ENCODE measurements at places on chromosomes 7 and 10. TPM values are rescaled to one million over a fixed set of nuclear protein-coding genes. Genes with fewer than 3 reads are reported as not detected.

DNA sequence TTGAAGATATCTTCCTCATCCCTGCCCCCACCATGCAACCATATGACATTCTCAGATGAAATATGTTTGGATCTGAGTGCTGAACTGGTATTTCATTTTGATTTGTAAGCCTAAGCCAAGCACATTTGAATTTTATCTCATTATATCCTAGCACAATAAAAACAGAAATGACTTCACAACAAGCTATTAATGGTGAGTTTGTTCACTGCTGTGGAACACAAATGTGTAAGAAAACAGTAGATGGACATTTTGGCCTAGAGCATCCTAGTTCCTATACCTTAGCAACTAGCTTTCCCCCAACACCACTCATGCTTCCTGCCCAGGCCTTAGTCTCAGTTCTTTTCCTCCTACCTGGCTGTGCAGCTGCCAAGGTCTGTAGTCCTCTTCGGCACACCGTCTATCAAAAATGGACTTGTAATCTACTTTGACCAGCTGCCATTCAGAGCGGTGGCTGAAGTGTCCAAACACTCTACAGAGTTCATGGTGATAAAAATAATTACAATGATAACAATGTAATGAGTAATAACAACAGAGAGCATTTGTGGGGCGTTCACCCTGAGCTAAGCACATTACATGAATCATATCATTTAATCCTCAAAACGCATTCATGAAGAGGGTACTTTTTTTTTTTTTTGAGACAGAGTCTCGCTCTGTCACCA, 491.9 kb downstream of the SORCS1 start:
- DNase-seq, result no peak

Gene ERVW-1
- polyA plus RNA-seq, result 2.7 TPM

Gene TMEM26
- 9.0 TPM for polyA plus RNA-seq

DNA sequence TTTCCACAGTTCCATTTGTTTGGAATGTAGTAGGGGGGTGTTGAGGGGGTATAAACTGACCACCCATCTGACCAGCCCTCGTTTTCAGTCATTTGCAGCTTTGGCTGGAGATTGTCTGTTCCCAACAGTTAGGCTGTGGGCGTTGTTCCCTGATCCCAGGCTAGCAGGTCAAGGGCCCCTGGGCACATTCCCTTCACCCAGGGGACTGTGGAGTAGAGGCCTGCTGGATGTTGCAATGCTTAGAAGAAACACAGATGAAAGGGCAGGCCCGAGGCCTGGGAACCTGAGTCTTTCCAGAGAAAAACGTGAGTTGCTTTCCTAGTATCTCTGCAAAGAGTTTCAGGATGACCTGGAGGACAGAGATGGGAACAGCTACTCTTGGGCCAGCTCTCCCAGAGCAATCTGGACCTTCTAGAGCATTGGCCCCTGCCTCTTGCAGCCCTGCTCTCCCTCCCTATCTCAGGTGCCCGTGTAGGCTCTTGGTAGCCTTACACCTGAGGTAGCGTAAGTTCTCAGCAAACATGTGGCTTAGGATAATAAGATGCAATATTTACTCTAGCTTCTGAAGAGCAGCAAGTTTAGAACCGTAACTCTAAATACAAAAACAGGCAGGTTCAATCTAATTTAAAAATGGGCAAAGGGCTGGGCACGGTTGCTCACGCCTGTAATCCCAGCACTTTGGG, 99.4 kb upstream of the EFCAB10 start:
- no peak for DNase-seq

DNA sequence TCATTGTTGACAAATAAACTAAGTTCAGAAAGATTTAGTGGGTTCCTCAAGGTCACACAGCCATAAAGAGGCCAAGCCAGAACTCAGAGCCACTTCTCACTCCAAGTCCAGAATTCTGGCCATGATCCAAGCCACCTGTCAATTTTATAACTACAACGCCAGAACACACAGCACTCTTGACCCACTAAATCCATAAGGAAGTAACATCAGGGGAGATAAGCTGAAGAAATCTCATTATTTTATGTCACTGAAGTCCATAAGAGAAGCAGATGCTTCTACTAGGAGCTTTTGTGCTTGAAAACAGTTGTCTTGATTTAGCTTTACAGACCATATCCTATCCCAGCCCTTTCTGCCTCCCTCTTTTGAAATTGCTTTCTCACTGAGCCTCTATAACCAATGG, 15.9 kb downstream of the ADAM12 start:
- no peak for DNase-seq

GRCh38 chr10:4264209-4264865, 479.3 kb upstream of the KLF6 start:
- no peak for DNase-seq

Gene MNX1
- 0.08 TPM for polyA plus RNA-seq

- no peak for DNase-seq
These were observed 601.4 kb downstream of the DNAJB6 start for GRCh38 chr7:157938211-157938610.

DNA sequence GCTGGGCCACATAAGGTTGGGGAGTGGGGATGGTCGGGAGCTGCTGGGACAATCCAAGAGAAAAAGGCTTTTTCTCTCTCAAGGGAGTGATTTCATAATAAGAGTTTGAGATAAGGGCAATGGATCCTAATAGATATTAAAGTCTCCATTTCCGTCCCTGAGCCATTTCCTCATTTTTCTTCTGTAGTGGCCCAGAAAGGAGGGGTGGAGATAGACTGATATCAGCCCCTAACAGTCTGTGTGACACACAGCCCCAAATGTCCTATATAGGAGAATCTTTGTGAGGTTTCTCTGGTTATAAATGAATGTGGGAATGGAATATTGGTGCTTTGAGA, 35.2 kb downstream of the PRSS2 start:
- no peak for DNase-seq

Gene HOXA2
- 13.9 TPM for polyA plus RNA-seq

DNA sequence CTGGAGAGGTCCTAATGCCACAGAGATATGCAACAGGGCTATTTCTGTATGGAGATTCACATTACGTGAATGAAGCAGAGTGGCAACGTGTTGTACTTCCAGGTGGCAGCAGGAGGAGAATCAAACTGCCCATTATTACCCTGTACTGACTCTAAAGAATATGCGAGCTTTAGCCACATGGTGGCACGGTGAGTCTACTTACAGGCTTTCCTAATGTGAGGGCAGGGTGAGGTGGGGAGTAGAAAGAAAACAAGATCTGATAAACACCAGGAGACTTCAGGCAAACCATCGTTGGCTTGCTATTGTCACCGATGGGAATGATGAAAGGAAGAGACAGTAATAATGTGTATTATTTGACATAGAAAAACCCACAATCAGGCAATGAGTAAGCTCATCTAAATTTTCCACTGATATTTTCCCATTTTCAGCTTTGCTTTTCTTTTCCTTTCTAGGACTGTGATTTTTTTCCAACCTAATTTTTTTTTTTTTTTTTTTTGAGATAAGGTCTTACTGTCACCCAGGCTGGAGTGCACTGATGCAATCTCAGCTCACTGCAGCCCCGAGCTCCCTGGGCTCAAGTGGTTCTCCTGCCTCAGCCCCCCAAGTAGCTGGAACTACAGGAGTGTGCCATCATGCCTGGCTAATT, 164.3 kb downstream of the BTAF1 start:
- DNase-seq, result peak; percentile 84

- DNase-seq, result no peak
These were observed 45.6 kb downstream of the FOXL3 start for GRCh38 chr7:335358-336148.

DNA sequence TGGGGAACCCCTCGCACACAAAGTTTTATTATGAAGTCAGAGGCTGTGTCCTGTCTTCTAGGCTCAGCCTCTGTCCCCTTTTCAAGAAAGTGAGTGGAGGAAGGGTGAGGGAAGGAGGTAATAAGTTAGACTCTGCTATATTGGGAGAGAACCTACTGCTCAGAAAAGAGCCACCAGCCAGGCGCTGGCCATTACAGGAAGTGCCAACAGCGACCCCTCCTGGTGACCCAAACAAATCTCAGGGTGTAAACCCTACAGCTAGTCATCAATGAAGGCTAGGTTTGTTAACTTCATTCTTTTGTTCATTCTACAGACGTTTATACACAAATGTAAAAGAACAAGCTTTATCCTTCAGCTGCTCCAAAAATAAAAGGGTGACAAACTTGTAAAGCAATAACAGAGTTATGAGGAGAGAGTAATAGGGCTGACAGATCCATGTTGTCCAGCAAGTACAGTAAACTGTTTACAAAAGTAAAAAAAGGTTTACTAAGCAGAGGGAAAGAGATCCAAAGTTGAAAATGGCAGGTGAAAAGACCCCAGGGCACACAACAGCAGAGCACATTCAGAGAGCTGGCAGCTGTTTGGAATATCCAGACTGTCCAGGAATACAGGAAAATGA, 82.7 kb downstream of the FAM204A start:
- DNase-seq, result no peak

Gene CYP2W1
- 2.1 TPM for polyA plus RNA-seq

- DNase-seq, result no peak
These were observed 7.3 kb downstream of the SEPHS1 start for GRCh38 chr10:13340626-13341376.

Gene OR2A12
- 0.05 TPM for polyA plus RNA-seq

DNA sequence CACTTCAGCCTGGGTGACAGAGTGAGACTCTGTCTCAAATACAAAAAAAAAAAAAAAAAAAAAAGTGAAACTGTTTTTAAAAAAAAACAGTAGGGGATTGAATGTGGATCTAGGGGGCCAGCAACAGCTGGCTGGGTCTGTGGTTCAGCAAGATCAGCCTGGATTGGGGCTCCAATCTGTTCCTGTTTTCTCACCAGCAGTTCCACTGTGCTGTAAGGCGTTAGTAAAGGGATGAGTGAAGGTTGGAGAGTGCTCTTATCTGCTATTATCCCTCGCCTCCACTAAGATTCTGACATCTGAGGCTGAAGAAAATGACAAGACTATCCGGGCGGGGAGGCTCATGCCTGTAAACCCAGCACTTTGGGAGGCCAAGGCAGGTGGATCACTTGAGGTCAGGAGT, 41.6 kb upstream of the GTF2IRD1 start:
- no peak for DNase-seq

Gene TRIM50
- polyA plus RNA-seq, result 0.32 TPM

Gene ATOH7
- polyA plus RNA-seq, result 1.7 TPM

GRCh38 chr7:155017834-155018233, 14.9 kb upstream of the PAXIP1 start:
- no peak for DNase-seq

- no peak for DNase-seq
These were observed 41.7 kb downstream of the AKR1E2 start for GRCh38 chr10:4867520-4868356.

GRCh38 chr10:23505797-23506465, 67.1 kb downstream of the OTUD1 start:
- no peak for DNase-seq

Gene OR2A1
- polyA plus RNA-seq, result 1.2 TPM

Gene MEOX2
- 1.6 TPM for polyA plus RNA-seq

Gene TBC1D12
- polyA plus RNA-seq, result 21.6 TPM

- peak; percentile 46 for DNase-seq
These were observed 613 bp downstream of the OAT start for GRCh38 chr10:124417895-124418725.

DNA sequence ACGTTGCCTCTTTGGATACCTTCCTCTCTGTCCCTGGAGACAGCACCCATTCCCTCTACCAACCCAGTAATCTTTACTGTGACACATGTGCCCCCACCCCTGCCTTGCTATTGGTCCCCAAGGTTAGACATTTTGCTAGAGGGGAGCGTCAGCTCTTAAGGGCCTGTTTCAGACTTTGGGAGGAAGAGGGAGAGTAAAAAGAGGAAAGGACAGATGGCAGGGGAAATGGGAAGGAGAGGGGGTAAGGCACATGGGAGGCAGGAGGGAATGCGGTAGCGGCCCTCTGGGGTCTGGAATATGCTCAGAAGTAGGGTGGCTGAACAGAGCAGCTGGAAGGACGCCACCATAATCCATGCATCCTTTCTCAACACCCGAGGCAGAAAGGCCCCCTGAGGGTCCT, 12.2 kb downstream of the BLNK start:
- DNase-seq, result no peak

Gene OR2A25
- 0.22 TPM for polyA plus RNA-seq

GRCh38 chr10:49369216-49370162, 26.4 kb downstream of the DRGX start:
- DNase-seq, result no peak

DNA sequence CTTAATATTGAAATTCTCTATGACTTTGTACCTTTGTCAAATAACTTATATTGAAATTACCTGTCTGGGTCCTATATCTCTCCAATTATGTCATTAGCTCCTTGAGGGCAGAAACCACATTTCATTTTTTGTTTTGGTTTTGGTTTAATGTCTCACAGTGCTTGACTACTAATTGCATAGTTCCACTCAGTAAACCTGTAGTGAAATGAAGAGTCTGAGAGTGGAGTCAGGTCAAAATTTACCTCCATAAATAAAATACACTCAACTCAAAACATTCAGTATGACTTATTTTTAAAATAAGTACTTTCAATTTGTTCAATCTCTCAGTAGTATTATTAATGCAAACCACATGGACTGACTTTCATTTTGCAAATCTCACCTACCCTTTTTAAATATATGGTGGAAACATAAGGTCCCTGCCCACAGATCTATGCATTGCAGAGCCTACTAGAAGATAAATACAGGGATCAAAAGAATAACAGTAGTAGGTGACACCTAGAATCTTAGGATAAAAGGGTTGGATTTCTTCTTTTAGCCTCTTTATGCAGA, 32.5 kb downstream of the PDE1C start:
- no peak for DNase-seq

GRCh38 chr7:40640566-40640965, 505.8 kb downstream of the SUGCT start:
- no peak for DNase-seq

GRCh38 chr10:97869091-97870042, 19.7 kb downstream of the GOLGA7B start:
- DNase-seq, result peak; percentile 57

DNA sequence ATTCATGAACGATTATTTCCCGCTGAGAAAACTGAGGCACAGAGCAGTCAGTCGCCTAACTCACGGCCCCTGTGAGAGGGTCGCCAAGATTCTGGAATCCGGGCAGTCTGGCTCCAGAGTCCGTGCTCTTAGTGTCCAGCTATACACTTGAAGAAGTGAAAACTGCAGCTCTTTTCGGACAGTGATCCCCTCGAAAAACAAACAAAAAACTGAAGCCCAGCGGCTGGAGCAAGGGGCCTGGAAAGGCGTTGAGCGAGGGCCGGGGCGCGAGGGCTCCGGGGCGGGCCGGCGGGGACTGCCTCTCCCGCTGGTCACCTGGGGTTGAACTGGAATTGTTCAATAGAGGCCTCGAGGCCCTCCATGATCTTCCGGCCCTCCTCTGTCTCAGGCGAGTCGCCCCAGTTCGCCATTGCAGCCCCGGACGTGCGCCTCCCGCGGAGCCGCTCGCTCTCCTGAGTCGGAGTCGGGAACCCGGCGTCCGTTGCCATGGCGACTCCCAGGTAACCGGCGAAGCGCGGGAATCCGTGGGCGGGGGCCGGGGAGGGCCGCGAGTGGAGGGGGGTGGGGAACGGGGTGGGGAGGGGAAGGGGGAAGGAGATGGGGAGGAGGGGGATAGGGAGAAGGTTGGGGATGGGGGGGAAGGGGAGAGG, 881 bp downstream of the C10orf67 start:
- peak; percentile 74 for DNase-seq

- no peak for DNase-seq
These were observed 84.4 kb upstream of the NANOS1 start for GRCh38 chr10:118944959-118945633.

All from left kidney (tissue), 8 donors.